Activated naive CD4-positive, alpha-beta T cell treated with anti-CD3 and anti-CD28 coated beads for 36 hours (primary cell): ENCODE measurements at places on chromosomes 7 and 10. TPM values are rescaled to one million over a fixed set of nuclear protein-coding genes. Genes with fewer than 3 reads are reported as not detected.

GRID1 gene
- not detected for total RNA-seq

DOCK1 gene
- 0.49 TPM for total RNA-seq

OPALIN gene
- not detected for total RNA-seq

SNCG gene
- 1.2 TPM for total RNA-seq

MYH16 gene
- total RNA-seq: not detected

INSYN2A gene
- not detected for total RNA-seq

ZMIZ2 gene
- 83.1 TPM for total RNA-seq

GSDME gene
- 6.9 TPM for total RNA-seq

TACC2 gene
- not detected for total RNA-seq

MMRN2 gene
- not detected for total RNA-seq

TACR2 gene
- total RNA-seq: not detected

GSTO2 gene
- 3.0 TPM for total RNA-seq

FAM25C gene
- total RNA-seq: not detected

PIK3CG gene
- 3.8 TPM for total RNA-seq

ZNF488 gene
- total RNA-seq: 0.84 TPM

CPN1 gene
- not detected for total RNA-seq

RALA gene
- 35.6 TPM for total RNA-seq

HOXA3 gene
- total RNA-seq: not detected

TEX47 gene
- total RNA-seq: not detected

CAV2 gene
- not detected for total RNA-seq

FFAR4 gene
- not detected for total RNA-seq

HTR5A gene
- total RNA-seq: not detected

IDI2 gene
- total RNA-seq: not detected

PPP1R9A gene
- not detected for total RNA-seq

COL26A1 gene
- not detected for total RNA-seq

INA gene
- 0.10 TPM for total RNA-seq

MPLKIP gene
- 38.8 TPM for total RNA-seq

JAKMIP3 gene
- 0.52 TPM for total RNA-seq

PILRA gene
- 0.29 TPM for total RNA-seq

NCF1 gene
- 0.59 TPM for total RNA-seq

TSPAN33 gene
- total RNA-seq: 7.9 TPM

CROT gene
- 6.0 TPM for total RNA-seq

NPC1L1 gene
- not detected for total RNA-seq

FGFR2 gene
- not detected for total RNA-seq

POLR2J2 gene
- total RNA-seq: 4.8 TPM

LRRC17 gene
- not detected for total RNA-seq

ECD gene
- 26.5 TPM for total RNA-seq

PPP1R3A gene
- not detected for total RNA-seq

SEMA3A gene
- total RNA-seq: 3.0 TPM

SPAG6 gene
- total RNA-seq: not detected

ZNF736 gene
- 22.7 TPM for total RNA-seq

PDE1C gene
- not detected for total RNA-seq

MCM10 gene
- total RNA-seq: 76.9 TPM

CRPPA gene
- total RNA-seq: 0.37 TPM

NEUROD6 gene
- total RNA-seq: not detected

SH2D4B gene
- total RNA-seq: 0.10 TPM

ARHGEF5 gene
- 17.6 TPM for total RNA-seq
